Stimulated activated CD8-positive, alpha-beta memory T cell treated with anti-CD3 and anti-CD28 coated beads, Interleukin-7, amount 100 ng/mL, for 1 hour (primary cell): ENCODE measurements at places on chromosomes 3 and 15.

DNA sequence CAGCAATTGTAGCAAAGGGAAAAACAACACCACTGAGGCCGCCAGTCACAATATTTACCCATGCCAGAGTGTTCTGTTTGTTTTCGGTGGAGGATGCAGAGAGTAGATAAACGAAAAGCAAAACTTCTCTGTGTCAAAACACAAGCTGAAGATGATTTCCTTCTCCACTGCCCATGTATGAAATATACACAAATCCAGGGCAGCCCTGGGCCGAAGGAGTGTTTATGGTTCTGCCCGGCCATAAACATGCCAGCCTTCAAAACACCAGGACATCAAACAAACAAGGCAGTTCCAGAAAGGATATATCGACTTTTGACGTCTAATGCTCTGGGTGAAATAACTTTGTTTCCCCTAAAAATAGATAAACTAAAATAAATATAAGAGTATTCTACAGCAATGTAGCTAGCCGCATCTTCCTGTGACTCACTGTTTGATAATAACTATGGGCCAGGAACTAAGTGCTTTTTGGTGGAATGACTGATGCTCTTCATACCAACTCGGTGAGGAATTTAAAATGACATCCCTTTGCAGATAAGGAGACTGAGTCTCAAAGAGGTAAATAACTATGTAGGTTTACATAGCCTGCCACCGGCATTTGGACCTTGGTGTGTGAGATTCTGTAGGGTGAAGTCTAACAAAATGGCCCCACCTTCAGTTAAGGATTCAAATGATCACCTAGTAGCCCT is 82.8 kb downstream of the MAGI1 start:
- DNase-seq, result no peak

- DNase-seq, result no peak
Measured at GRCh38 chr15:87704276-87704675, 552.3 kb downstream of the NTRK3 start.

GRCh38 chr3:69200384-69201068 is 78.1 kb upstream of the LMOD3 start:
- no peak for DNase-seq

GRCh38 chr3:81740731-81741130 is 20.7 kb downstream of the GBE1 start:
- DNase-seq, result no peak

DNA sequence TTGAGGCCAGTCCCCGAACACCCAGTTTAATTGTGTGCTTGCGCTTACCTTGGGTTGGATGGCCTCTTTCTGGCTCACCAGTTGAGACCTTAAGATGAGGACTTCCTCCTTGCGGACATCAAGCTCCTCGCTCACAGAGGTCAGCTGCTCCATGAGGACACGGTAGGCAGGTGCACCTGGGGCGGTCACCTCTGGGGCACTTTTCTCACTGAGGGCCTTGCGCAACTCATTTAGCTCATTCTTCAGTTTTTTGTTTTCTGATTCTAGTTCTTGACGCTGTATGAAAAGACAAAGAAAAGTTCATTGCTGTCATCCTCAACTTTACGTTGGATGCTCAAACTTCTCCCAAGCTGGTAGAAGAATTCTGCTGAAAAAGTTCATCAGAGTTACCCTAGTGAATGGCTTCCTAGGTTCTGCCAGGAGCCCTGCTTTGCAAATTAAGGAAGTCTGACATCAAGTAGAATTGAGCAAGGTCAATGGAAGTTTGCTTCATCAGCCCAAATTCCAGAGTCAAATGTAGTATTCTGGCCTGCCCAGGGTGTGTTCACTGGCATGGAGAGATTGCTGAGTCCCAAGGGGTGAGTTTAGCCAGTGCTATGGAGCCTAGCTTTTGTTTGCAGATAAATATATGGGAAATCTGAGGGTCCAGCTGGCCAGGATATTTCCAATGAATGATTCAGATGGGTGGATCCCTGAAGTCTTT is 55.8 kb upstream of the MYO5C start:
- DNase-seq, result no peak

DNA sequence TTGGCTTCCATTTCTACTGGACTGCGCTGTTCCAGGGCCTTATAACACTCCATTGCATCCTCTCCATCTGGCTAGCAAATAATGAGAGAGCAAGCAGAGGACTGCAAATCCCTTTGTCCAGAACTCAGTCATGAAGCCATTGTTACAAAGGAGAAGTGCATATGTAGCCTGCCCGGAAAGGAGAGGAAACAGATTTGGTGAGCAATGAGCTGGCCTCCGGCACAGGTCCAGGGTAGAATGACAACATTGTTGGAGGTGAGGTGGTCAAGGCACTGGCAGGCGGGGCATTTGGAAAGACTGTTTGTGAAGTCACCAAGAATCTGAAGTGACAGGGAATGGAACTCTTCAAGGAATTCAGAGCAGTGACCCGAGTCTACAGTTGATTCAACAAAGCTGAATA is 25.0 kb upstream of the ATP1B3 start:
- no peak for DNase-seq

GRCh38 chr3:107962946-107963345 is 127.9 kb downstream of the CD47 start:
- DNase-seq, result no peak

- no peak for DNase-seq
Measured at GRCh38 chr3:33385423-33385822, 54.8 kb downstream of the UBP1 start.

DNA sequence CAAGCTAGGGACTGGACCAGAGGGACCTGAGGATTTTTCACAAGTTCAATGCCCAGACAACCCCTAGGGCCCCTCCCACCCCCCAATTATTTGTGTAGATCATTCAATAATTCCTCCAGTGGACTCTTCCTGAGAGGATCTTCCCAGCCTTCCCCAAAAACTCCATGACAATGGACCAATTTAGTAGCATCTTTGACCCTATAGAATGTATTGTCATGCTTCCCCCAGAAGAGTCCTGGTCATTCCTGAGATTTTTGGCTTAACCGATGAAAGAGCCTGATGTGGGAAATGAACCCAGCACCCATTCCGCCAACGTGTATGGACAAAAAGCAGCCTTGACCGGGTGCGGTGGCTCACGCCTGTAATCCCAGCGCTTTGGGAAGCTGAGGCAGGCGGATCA is 119.2 kb upstream of the RNF7 start:
- DNase-seq, result no peak

- DNase-seq, result no peak
Measured at GRCh38 chr3:177195242-177195991, 1.9 kb downstream of the TBL1XR1 start.

- no peak for DNase-seq
Measured at GRCh38 chr15:52733088-52733487, 53.9 kb upstream of the ATOSA start.

DNA sequence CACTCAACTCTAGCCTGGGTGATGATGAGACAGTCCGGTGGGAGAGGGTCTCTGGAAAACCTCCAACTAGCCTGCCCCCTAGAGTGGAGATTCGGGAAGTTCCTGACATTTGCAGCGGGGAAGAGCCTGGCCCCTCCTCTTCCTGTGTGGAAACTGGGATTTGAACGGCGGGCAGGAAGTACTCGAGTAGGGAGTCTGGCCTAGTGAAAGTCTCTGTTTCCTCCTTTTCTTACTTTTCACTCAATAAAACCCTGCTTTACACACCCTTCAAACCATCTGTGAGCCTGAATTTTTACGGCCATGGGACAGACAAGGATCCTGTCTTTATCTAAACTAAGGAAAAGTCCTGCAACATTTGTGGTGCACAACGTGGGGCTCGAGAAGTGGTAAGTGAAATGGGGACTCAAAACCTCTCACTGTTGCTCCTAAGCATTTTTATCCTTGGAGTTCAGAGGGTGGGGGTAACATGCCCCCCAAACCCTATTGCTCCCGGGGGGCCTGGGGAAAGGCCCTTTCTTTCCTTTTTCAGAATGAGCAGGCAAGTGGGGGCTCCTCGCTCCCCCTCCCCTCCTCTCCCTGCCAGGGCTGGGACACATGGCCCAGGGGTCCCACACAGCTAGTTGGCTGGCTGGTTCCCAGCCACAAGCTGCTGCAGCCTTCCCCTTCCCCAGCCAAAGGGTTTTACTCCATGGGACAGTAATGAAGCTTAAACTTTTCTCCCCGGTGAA is 224.7 kb upstream of the GBE1 start:
- no peak for DNase-seq

DNA sequence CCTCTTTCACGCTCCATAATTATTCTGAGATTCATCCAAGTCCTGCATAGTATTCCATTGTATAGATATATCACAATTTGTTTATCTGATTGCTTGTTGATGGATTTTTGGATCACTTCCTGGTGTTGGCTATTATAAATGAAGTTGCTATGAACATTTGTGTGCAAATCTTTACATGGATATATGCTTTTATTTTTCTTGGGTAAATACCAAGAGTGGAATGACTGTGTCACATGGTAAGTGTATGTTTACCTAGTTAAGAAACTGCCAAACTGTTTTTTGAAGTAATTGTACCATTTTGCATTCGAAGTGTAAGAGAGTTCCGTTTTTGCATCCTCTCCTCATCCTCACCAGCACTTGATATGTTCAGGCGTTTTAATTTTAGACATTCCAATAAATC is 34.6 kb upstream of the ROPN1 start:
- no peak for DNase-seq

DNA sequence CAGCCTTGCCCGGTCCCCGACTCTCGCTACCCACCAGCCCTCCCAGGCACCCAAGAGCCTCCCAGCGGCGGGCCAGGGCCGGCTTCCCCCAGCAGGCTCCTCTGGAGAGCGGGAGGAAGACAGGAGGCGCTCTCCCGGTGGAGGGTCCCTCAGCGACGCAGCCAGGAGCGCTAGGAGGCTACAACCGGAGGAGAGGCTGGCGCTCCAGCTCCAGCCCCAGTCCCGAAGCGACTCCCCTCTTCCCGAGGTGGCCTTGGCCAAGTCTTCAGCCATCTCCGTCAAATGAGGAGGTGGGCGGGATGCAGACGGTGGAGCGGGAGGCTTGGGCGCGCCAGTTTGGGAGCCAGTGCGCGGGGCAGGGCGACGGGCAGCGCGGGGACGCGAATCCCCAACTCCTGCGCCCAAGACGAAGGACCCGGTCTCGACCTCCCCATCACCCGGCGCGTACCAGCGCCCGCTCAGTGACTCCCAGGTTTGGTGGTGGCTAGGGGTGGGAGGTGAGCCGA is 722 bp downstream of the CHRNA3 start:
- DNase-seq, result no peak

GRCh38 chr15:70036585-70037291 is 61.0 kb downstream of the TLE3 start:
- DNase-seq, result no peak

DNA sequence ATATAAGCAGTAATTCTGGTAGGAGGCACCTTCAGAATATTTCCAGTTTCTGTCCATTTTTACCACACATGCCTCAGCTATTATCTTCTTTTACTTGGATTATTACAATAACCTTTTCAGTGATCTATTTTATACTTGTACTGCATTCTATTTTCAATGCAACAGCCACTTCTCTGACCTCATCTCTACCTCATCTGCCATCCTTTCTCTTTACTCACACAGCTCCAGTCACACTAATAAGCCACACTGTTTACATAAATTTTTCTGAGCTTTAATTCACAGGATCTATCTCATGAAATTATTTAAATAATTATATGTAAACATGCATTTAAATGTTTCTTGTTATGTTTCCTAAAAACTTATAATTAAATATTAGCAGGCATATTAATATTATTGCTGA is 47.3 kb upstream of the BCHE start:
- DNase-seq, result no peak

GRCh38 chr3:58251631-58252035 is 14.0 kb downstream of the ABHD6 start:
- no peak for DNase-seq

DNA sequence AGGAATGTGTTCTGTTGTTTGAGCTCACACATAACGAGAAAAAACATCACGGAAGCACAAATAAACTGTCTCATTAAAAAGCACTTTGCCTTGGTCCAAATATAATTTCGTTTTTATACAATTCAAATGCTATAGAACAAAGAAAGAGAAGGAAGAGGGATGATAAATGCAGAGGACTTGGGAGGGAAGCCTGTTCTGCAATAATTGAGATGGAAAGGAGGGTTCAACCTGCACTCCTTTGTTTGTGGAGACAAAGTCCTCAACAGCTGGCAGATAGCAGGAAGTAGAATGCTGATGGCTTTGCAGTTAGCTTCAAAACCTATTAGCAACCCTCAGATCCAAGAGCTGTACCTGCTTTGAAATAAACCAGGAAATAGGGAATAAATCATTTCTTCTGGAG is 1010.8 kb downstream of the FHIT start:
- no peak for DNase-seq

DNA sequence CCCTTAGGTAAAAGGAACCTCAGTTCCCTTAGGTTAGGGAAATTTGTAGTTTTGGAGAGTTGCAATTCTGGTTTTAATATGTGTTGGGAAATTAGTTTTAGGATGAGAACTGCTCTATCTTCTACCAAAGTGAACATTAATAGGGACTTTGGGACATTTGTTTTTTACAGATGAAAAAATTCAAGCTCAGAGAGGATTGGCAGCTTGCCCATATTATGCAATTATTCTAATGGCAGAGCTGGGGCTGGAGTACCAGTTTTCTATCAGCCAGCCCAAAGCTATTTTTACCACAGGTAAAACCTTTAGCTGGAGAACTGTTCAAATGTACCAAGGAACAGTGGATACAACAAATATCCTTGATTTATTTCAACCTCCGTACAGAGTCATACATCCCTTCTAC is 127.0 kb downstream of the CPNE4 start:
- DNase-seq, result no peak

DNA sequence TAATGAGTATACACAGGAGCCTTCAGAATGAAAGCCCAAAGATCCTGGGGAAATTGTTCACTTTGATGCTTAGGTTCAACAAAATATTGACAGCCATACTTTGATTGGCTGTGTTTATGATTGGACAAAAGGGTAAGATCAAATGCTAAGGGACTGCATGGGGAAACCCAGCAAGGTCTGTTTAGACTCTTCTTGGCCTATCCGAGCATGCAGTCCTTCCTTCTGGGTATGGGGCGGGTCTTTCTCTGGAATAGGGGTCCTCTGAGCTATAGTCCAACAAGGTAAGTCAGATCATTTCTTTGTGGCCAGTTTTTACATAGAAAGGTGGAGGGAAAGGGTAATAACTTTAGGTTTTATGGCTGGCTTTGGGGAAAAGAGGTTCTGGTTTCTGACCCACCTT is 52.9 kb upstream of the ACKR4 start:
- DNase-seq, result no peak

DNA sequence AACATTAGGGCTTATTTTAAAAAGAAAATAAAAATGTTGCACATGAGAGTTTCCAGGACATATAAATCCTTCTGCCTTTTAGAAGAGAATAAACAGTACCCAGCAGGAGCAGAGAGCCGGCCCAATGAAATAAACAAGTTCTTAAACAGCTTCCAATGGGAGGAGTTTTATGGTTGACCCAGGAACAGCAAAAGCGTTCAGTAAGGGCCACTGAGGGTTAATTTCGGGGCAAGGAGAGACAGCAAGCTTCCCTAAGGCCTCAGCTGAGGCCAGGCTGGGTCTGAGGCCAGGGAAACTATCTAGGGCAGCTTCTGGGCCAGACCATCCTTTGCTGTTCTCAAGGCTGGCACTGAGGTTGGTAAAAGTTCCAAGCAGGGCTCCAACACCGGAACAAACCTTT is 3.4 kb downstream of the PDZRN3 start:
- no peak for DNase-seq
